ENCODE measurements at places on chromosomes 13 and 19.

DNA sequence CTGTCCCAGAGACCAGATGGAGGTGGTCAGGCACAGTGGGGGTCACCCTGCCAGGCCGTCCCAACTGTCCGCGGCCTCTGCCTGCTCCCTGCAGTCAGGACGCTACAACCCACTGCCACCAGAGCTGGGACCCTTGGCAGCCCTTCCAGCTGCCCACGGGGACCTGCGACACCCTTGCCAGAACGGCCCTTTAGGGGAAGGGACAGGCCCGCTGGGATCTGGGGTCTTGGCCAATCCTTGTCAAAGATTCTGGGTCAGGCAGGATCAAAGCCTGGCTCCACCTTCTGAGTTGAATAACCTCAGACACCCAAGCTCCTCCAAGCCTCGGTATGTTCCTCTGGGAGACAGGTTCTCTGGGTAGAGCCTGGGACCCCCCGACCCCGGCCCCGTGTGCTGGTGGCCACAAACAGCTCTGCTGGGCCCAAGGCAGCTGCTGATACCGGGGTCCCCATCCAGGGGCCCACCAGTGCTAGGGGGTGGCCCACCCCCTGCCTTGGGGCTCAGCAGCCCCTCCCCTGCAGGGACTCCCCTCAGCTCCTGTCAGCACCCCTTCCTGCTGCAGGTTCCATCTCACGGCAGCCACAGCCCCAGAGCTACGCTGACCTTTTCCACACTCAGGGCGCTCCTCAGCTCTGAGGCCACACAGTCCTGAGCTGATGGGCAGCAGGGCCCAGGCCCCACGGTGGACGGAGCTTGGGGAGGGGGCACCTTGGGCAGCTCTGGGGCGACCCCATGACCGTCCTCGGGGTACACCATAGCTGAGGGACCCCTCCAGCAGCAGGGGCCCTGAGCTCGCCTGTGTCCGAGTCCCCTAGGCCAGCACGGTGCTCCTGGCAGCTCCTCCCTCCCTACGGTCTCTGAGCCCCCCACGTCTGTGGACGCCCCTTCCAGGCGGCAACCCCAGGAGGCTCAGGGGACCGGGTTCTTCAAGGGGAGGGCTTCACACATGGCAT is 18.4 kb downstream of the SBNO2 start:
- no peak for DNase-seq

DNA sequence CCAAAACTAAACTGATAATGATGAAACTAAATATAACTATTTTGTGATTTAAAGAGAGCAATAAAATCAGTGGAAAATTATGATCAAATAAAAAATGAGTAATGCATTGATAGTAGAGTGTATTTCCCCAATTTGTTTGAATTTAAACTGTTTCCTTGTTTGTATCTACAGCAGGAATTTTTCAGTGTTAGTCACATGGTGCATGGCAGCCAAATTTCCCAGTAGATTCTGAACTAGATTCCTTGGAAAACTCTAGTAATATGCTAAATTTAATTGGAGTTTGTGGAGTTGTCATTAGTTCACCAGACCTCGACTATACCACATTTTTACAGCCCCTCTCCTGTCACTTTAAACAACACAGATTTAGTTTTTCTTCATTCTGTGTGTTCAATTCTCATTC is 156.2 kb downstream of the PCCA start:
- DNase-seq, result no peak

GRCh38 chr13:43095771-43096719 is 72.7 kb downstream of the DNAJC15 start:
- no peak for DNase-seq

DNA sequence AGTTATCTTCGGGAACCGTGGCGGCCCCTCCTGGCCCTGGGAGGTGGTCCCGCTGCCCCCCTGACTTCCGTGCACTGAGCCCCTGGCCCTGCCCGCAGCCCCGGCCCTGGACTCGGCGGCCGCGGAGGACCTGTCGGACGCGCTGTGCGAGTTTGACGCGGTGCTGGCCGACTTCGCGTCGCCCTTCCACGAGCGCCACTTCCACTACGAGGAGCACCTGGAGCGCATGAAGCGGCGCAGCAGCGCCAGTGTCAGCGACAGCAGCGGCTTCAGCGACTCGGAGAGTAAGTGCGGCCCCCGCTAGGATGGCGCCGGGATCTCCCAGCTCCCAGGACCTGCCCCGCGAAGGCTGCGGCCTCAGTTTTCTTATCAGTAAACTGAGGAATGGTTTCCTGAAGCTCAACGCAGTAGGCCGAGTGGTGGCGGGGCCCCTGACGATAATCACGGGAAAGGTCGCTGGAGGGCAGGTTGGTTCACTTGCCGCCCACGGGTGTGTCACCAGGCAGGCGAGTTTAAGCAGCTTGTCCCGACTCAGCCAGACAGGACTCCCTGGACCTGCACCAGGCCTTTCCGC is 924 bp downstream of the RGCC start:
- no peak for DNase-seq

DNA sequence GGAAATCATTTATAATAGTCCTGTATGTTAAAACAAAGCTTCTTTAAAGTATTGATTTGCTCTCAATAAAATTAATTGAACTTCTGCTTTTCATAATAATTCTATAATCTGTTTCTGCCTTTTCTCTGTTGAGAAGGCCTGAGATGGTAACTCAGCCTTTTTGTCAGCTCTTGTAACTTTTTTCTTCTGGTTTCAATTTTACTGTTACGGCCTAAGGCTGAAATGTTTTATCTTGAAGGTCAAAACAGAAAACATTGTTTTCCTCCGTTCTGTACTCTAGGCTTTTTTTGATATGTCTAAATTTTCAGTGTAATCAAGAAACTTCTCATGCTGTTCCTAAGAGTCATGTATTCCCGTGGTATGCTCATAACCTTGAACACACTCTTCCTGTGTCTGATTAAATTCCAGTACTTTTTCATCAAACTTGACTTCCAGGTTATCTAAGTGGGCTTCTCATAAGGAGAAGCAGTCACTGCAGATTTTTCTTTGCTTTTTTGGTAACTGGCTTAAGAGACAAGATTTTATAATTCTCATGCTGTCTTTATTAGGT is 7.6 kb upstream of the NAXD start:
- no peak for DNase-seq

DNA sequence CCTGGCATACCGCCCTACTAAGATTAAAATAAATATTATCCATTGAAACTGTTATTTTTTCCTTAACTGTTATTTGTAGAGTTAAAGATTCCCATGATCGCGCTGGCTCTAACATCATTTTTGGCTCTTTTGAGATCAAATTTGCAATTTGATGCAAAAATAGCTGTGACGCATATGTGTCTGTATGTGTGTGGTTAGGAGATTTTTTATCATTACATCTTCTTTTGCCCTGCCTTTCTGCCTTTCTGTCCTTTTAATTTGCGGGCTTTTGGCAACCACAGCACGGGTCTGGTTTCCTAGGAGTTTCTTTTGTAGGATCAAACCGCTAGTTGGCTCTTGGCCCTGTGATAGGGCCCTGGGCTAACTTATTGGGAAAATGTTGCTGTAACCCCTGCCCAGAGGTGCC is 37.3 kb upstream of the ALOX5AP start:
- DNase-seq, result no peak

DNA sequence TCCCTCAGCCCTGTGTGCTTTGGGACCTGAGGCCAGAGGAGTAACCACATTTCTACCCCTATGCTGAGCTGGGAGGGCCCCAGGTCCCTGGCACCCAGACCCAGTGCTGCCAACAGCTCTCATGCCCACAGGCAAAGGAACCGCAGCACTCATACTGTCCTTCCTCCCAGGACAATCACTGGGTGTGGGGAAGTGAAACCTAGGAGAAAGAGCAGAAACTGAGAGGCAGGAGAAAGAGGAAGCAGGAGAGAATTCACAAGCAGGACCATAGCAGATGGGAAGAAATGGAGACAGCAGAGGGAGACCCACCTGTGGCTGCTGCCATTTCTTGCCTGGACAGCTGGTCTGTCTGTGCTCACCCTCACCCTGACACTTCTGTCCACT is 18.9 kb downstream of the CCDC97 start:
- DNase-seq, result no peak

GRCh38 chr13:76886005-76886291 is 257 bp downstream of the KCTD12 start:
- no peak for DNase-seq
